Fibroblast of pulmonary artery (primary cell): ENCODE measurements at places on chromosomes 7 and 10.

DNA sequence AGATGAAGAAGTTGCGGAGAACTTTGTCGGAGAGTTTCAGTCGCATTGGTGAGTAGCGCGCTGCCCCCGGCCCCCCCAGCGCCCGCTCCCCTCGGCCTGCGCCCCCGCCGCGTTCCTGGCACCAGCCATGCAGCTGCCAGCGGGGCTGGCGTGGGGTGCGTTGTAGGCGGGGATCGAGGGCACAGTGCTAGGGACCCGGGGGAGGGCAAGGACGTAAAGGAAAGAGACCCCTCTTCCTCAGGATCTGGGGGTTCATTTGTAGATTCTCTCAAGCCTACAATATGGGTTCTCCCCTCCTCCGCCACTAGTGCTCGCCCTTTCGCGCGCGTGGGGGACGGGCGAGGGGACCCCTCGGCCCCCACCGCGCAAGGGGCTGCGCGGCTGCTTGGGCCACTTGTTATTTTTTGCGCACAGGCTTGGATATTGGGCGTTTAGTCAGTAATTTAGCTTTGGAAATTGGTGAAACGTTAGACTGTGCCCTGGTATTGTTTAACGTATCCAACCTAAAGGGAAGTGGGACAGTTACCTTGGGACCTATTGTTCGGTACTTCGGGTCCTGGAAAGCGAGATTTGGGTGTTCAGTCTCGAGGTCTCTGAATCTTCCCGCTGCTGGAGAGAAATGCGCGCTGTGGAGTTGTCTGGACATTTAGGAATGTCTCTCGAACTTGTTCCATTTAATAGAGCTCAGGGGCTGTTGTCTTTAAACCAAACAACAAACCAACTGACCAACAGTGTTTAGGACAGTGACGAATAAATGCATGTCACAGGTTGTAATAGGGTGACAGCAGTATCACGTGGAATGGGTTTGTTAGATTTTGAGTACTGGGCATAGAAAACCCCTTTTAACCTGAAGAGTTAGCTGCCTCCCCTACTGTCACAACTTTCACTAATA, 796 bp downstream of the CDK14 start:
- DNase-seq: peak; percentile 58

- no peak for DNase-seq
Measured at GRCh38 chr7:112190120-112190519, 16.1 kb downstream of the DOCK4 start.

- no peak for DNase-seq
Measured at GRCh38 chr10:60044971-60045370, 138.6 kb upstream of the CCDC6 start.

- DNase-seq: no peak
Measured at GRCh38 chr10:129662426-129662825, 195.4 kb downstream of the MGMT start.

DNA sequence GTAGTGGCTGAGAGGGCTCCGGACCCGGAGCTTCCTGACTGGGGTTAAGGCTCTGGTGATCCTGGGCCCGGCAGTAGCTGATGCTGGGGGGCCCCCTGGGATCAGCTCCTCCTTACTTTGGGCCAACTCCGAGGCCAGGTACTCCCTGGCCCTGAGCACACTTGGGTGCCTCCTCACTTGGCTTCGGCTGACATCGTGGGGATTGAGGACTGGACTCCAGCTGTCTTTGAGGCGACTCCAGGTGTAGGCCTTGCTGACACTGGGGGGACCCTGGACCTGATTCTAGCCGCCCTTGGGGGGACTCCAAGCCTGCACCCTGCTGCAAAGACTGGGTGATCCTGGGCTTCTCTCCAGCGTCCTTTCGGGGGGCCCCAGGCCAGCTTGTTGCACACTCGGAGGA, 170.5 kb downstream of the HIBADH start:
- DNase-seq: no peak

DNA sequence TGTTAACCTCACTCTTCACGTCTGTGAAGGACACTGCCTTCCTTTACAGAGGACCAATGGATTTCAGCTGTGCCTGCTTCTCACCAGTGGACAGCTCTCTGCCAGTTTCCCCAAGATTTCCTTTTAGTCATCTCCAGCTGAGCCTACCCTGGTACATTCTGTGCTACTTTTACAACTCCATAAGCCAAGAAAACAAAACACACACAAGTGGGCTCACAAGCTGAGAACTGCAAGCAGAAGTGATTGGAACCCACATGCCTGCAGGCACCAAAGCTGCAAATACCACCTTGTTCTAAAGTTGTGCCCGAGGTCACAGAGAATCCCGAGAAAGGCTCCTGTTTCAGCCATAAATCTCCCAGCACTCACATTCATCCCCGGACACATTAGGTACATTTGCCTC, 636.8 kb downstream of the PHTF2 start:
- no peak for DNase-seq

DNA sequence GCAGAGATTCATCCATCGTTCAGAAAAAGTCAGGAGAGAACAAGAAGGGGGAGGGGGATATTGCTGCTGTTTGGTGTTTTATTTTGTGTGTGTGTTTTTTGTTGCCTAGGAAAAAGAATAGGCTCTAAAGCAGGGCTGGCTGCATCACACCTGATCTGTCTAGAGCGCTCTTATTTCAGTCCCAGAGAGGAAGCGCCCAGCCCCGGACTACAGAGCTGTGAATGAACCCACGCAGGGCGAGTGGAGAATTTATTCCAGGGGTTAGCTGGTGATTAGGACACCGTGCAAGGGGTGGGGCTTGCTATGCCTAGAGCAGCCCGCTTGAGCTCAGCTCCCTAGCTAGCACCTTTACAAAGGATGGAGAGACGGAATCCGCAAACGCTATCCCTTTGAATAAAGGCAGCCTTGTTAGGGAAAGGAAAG, 621 bp upstream of the FAM13C start:
- peak; percentile 57 for DNase-seq

GRCh38 chr7:43302211-43302711, 189.8 kb downstream of the HECW1 start:
- DNase-seq: peak; percentile 7

GRCh38 chr7:139078911-139079310, 30.6 kb downstream of the ZC3HAV1 start:
- DNase-seq: no peak

DNA sequence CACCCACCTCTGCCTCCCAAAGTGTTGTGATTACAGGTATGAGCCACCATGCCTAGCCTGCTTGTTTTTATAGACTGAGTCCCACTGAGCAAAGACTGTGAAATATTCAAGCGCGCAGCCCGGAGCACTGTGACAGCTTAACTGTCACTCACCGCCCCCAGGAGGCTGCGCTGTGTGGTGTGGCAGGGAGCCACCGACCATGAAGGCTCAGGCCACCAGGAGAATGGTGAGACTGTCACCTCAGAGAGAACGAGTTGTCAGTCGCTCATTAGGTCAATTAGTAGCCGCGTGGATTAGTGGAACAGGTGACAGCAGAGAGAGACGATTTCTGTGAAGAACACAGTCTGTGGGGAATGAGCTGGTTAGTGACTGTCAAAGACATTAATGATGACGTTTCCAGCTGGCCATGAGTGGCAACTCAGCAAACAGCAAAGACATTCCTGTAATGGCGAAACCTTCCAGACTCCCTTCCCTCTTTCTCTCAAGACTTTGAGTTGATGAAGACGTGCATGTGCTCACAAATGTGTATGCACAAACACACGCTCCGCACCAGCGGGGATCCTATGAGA, 64.5 kb downstream of the CYCS start:
- DNase-seq: no peak

DNA sequence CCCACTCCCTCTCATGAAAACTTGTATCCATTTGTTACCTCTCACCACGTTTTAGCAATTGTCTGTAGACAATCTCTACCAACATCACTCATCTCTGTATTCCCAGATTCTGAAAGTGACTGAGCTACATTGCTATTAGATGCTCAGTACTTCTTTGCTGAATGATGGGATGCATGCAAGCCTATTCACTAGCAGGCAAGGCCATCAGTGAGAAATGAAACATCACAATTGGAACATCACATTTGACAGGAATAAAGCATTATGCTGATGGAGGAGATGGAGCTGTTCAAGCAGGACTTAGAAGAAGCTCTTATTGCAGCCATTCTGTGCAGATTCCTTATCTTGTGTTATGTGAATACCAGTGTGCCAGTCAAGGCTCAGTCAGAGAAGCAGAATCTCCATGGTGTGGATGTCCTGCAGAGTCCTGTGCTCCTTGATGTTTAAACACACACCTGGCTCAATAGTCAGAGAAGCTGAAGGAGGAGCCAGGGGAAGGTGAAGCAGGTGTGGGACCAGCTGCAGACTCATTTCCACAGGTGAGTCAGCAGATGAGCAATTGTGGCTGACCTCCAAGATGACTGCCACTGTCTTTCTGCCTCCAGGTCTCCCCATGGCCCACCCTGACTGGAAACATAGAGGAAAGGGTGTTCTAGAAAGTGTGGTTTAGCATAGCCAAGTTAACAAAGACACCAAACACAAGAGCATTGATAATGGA, 965.5 kb downstream of the GRID1 start:
- no peak for DNase-seq

DNA sequence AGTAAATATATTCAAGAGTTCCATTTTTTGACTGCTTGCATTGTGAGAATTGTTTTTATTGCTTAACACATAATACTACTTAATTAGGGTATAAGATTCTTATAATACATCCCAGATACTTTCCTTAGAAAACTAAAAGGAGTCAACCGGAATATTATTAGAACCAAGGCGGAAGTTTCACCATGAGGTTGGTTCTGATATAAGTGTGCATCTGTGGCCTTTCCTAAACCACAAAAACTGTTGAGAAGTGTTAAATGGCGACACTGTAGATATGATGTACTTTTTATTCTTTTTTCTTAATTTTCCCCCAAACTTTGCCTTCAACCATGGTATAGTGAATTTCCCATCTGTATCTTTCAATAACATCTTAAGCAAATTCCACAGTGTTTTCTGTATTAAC, 32.3 kb upstream of the INHBA start:
- no peak for DNase-seq

GRCh38 chr10:22736134-22736533, 21.8 kb upstream of the PIP4K2A start:
- no peak for DNase-seq

GRCh38 chr10:31939797-31940708, 11.4 kb upstream of the ARHGAP12 start:
- DNase-seq: no peak

GRCh38 chr10:103855852-103856796, 748 bp upstream of the SH3PXD2A start:
- no peak for DNase-seq

GRCh38 chr10:76717141-76717540, 920.5 kb downstream of the KCNMA1 start:
- peak; percentile 68 for DNase-seq

GRCh38 chr10:89625041-89625765, 19.8 kb downstream of the PANK1 start:
- DNase-seq: no peak

DNA sequence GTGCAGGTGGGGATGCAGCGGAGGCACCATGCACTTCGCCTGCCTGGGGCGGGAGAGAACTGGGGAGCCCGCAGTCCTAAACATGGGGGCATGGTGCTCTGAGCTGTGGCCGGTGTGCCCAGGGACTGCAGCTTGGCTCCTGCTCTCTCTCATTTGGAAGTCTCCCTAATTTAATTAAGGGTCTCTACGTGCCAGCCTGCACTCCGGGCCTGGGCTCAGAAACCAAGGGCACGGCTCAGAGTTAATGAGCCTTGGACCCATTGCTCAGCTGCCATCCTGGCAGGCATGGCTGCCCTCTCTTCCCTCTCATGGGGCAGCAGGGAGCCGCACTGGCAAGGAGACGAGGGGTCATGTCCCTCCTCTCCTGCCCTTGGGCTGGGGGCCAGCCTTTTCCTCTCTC, 115.6 kb downstream of the CDH23 start:
- DNase-seq: no peak

- DNase-seq: no peak
Measured at GRCh38 chr7:140218656-140219055, 41.9 kb upstream of the KDM7A start.

DNA sequence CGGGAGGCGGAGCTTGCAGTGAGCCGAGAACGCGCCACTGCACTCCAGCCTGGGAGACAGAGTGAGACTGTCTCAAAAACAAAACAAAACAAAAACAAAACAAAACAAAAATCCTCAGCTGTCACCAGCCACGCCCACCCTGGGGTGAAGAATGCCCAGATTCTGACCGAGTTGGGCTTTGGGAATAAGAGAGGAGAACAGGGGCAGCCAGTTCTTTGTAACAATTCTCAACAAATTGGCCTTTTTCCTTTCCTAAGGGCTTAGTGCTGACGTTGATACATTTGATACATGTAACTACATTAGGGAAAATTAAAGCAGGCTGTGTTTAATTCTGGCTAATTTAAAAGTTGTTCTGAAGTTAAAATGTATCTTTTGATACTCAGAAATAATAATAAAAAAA, 121.0 kb downstream of the EPC1 start:
- DNase-seq: no peak

- DNase-seq: no peak
Measured at GRCh38 chr7:117114272-117114671, 161.0 kb downstream of the ST7 start.

DNA sequence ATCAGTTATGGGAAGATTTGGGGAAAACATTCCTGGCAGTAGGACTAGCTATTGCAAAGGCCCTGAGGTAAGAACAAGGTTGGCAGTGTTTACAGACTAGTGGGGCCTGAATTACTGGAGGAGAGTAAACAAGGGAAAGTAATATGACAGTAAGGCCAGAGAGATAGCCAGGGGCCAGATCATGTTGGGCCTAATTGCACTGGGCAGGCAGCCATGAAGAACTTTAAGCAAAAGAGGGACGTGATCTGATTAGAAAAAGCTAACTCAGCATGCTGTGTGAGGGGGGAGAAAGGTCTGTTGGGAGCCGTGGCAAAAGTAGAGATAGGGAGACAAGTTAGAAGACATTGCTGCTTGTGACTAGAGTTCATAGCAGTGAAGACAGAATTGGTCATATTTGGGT, 9.2 kb downstream of the NUP42 start:
- DNase-seq: no peak

DNA sequence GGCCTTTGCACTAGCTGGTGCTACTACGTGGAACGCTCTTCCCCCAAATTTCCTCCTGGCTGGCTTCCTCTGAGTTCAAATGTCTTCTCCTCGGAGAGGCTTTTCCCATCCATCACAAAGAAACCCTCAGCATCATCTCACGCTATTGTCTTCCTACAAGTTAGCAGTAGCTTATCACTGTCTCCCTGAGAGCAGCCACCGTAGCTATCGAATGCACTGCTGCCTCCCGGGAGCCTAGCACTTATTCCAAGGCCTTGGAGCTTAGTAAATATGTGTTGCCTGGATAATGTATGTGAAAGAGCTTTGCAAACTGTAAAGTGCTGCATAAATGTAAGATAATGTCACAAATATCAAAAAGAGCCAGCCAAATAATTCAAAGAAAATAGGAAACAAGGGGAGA, 124.4 kb downstream of the KCNMA1 start:
- DNase-seq: no peak

DNA sequence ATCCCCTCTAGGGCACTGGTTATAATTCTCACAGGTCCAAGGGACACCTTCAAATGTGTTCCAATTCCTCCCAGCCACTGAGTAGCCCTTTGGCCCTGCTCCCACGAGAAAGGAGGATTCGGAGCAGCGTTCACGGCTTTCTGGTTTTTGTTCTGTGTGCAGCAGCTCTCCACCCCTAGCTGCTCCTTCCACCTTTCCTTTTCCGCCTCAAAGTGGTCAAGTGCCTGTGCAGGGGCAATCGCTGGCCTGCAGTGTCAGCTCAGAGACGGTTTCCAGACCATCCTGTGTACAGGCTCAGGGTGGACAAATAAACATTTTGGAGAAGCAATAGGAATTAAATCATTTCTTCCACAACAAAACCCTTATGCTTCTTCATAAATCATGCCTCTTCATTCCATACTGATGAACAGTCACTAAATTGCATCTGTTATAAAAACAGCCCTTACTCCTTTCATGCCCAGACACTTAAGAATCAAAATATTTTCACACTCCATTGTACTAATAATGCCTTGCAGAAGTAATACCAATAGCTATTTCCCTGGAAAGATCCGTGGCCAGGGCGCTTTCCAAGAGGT, 1.1 kb downstream of the KIAA1549 start:
- DNase-seq: no peak
